Cortex of kidney (tissue), 1 donor: ENCODE measurements at places on chromosomes 11 and 22.

DNA sequence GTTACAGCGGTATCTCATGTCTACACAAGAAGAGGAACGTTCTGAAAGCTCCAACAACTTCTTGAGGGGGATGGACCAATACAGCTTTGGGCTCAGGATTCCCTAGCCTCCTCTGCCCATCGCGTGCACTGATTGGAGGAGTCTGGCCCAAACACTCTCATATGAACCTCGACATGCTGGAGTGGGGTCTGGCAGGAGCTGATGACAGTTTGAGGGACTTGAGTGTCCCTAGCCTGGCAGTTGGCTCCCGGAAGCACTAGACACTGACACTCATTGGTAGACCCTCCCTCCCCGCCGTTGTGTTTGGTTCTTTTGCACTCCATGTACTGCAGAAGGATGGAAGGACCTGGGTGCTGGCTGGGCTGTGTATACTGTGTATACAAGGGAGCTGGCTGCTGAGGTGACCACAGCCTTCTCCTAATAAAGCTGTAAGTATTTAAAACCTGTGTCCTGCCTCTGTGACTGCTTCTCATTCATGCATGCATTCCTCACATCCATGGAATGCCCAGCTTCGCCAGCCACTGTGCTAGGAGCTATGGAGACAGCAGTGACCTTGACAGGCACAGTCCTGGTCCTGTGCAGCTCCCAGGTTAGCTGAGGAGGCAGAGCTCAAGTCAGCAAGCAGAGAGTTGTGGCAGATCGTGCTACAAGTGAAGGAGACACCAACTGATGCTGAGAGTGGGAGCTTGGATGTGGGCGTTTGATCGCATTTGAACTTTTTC is 27.9 kb downstream of the ADAMTS15 start:
- no peak for DNase-seq

- DNase-seq: no peak
Observed at GRCh38 chr11:133830931-133831907, 14.1 kb downstream of the SPATA19 start.

DNA sequence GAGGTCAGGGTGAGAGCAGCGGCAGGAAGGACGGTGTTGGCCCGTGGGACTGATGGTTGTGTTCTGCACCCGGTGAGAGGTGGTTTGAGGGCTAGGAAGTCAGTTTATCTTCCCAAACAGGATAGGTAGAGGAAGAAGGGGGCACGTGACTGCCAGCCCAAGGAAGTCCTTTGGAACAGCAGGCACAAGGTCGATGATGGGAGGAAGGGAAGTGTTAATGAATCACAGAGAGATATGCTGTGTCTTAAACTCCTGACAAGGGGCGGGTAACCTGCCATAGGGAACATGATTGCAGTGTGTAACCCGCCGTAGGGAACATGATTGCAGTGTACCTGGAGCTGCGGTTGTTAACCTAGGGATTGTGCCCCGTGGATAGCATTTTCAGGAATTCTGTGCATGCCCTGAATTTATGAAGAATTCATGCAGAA is 49.0 kb downstream of the PRR5L start:
- DNase-seq: no peak

DNA sequence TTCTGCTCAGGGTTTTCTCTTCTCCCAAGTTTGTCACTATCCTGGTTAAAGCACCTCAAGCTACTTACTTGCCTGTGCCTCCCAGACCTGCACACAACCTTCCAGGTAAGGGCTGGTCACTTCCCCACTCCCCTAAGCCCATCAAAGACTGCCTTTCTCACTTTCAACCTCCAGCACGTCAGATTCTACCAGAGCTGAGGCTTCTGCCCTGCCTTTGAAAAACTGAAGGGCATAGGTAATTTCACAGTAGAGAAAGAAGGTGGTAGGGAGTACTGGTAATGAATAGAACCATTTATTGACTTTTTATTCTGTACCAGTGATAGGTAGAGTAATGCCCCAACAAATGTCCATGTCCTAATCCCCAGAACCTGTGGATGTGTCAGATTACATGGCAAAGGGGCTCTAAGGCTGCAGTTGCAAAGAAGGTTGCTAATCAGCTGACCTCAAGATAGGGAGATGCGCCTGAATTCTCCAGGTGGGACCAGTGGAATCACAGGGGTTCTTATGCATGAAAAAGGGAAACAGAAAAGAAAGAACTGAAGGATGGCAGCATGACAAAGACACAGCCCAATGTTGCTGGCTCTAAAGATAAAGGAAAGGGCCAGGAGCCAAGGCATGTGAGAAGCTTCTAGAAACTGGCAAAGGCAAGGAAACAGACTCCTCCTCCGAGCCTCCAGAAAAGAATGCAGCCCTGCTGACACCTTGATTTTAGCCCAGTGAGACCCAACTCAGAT is 89.0 kb downstream of the SLC1A2 start:
- no peak for DNase-seq

GRCh38 chr11:19218216-19218615 is 16.4 kb upstream of the CSRP3 start:
- no peak for DNase-seq

- DNase-seq: no peak
Observed at GRCh38 chr11:73249853-73250783, 22.0 kb upstream of the P2RY6 start.

DNA sequence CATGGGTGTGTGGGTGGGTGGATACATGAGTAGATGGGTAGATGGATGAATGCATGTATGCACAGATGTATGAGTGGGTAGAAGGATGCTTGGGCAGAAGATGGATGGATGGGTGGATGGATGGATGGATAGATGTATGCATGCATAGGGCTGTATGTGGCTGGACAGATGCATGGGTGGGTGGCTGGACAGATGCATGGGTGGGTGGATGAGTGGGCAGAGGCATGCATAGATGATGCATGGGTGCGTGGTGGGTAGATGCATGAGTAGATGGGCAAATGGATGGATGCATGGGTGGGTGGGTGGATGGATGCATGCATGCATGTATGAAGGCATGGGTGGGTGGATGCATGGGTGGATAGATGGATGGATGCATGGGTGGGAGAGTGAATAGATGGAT is 6.8 kb upstream of the CD248 start:
- DNase-seq: no peak

DNA sequence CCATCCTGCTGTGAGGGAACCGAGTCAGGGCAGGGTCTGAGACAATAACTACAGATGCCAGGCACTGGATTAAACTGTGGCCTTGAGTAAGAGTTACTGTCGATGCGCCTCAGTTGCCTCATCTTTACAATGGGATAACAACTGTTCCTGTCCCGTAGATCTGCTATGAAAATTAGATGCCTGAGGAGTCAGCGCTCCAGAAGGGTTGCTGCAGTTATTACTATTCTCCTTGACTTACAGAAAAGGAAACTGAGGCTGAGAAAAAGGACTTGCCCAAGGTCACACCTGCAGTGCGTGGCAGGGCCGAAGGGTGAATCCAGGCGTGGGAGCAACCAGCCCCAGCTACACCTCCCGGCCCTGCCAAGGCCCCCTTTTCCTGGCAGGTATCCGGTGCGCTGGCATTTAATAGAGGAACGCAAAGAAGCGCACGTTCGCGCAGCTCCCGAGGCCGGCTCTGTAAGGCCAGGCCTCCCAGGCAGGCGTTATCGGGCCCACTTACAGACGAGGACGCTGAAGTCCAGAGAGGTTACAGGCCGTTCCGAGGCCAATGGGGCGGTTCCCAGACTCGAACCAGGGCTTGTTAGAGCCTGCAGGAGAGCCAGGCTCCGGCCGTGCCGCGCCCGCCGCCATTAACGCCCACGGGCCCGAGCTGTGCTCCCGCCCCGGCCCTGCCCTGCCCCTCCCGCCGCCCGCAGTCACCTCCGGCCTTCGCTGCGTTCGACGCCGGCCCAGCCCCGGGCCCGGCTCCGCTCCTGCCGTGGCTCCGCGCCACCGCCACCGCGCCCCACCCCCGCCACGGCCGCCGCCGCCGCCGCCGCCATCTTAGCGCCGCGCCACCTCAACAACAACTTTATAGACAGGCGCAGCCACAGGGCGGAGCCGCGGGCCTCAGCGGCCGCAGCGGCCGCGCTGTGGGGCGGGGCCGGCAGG is at the start of gene C11orf68:
TSS of gene C11orf68 (minus strand) at position 852 of the 930 bp plus-strand sequence. CDS start at position 821, 31 bp downstream.
- no peak for DNase-seq

GRCh38 chr11:68541116-68541515 is 80.6 kb downstream of the PPP6R3 start:
- no peak for DNase-seq
